Omental fat pad (tissue), 4 donors: ENCODE measurements at places on chromosomes 2 and 18. TPM values are rescaled to one million over a fixed set of nuclear protein-coding genes. Genes with fewer than 3 reads are reported as not detected.

GRCh38 chr2:29073933-29074332 is 390 bp downstream of the PCARE start:
- DNase-seq, result no peak

Gene CAB39
- 110 TPM for total RNA-seq

Gene ANKRD44
- total RNA-seq, result 18.4 TPM

DNA sequence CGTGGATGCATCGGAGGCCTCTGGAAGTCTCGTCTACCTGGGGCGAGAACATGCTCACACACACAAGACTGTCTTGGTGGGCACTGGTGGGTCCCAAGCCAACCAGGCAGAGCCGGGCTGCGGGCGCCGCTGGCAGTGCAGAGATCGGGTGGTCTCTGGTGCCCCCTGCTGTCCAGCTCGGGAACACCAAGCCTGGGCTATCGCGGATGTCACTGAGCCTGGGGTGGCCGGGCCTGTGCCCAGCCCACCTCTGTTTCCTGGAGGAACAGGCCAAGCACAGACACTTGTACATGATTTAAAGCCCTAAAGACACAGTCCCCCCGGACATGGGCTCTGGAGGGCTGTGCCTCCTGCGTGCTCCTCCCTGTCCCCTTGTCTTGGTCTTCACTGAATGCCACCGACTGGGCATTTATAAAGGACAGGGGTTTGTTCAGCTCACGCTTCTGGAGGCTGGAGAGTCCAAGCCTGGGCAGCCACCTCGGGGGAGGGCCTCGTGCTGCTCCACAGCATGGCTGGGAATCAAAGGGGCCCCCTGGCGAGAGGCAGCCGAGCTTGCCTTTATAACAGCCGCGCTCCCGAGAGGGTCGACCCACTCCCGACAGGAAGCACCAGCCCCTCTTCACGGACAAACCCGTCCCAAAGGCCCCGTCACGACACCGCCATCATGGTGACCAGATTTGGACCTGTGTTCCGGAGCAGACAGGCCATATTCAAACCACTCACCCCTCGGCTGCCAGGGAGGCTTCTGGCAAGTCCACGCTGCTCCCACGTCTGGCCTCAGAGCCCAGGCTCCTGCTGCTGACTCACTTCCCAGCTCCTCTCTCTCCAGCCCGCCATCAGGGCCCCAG is 3.6 kb upstream of the OTOS start:
- DNase-seq, result peak; percentile 75

Gene IL36G
- not detected for total RNA-seq

Gene CYP27A1
- total RNA-seq, result 32.3 TPM

DNA sequence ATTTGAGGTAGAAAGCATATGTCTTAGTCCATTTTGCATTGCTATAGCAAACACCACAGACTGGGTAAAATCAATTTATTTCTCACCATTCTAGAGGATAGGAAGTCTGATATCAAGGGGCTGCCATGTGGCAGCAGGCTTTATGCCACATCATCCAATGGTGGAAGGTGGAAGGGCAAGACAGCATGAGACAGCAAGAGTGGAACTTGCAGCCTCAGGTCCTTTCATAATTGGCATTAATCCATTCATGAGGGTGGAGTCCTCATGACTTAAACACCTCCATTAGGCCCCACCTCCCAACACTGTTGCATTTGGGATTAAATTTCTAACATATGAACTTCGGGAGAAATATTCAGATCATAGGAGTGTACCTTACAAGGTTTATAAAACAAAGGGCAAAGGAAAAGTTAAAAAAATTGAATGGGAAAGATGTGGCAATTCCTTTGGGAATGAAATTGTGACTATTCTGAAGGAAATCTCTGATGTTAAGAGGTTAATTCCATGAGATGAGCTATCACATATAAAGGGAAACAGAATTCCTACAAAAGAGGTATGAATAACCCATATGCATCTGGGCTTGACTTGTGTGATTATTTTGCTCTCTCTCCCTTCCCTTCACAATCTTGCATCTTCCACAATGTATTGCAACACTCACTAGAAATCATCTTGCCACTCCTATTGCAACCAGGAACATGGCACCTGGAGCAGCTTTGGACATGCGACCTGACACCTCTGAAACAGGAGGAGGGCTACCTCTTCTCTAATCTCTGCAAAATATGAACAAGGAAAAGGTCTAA is 507.8 kb downstream of the EPHA4 start:
- DNase-seq, result no peak

- no peak for DNase-seq
These were observed 56.7 kb upstream of the ZDBF2 start for GRCh38 chr2:206217743-206218142.

DNA sequence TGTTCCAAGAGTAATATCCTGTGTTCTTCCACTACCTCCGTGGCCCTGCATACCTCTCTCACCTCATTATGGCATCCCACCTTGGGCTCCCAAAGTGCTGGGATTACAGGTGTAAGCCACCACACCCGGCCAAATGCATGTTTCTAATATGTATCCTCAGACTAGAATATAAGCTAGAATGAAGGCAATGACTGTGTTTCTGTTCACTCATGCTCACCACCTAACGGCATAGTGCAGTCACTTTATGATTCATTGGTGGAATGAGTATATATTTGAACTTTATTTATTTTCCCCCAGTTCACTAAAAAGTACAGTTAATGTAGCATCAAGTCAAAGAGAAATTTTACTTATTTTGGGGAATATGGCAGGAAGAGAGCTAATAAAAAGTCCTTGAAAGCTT is 11.3 kb downstream of the PIGN start:
- DNase-seq, result no peak

DNA sequence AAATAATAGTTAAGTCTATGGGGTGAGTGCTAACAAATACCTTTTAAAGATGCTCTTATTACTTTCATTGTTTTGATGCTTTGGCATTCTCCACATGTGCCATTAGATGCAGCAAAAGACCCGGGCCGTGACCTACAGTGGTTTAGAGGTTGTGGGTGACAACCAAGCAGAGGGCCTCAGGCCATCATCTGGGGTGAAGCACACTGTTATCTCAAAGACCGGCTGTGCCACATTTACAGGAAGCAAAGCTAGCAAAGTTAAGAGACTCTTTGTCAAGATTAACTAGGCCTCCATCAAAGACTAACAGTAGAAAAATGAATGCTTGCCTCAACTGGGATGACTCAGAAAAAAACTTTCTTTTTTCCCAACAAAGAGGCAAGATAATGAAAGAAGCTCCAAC is 695.3 kb downstream of the SATB2 start:
- DNase-seq, result no peak

DNA sequence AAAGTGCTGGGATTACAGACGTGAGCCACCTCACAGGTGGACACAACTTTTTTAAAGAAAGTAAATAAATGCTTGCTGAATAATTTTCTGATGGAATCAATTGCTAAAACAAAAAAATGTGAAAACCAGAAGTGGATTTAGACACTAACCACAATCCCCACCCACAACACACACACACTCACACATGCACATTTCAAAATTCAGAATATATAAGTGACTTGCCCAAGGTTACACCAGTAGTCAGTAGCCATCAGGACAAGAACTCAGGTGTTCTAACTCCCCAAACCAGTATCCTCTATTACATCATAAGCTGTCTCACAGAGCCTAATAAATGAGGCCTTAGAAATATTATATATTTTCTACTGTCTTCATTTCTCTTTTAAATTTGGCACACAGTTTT is 1923.6 kb upstream of the PIK3C3 start:
- no peak for DNase-seq

DNA sequence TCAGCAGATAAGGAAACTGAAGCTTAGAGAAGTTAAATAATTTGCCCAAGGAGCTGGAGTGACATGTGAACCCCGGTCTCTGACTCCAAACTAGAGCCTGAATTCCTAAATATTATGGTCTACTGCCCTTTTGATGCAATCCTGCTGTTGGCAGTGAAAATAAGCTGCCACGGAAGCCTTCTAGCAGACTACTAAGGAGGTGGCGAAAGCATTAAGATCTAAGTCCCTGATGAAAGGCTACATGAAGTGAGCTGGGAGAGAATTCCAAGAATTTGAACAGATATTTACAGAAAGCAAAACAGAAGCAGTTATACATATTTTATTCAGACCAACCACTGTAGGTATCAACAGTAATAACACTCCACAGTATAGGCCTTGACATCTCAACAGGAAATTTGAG is 28.1 kb downstream of the TRMT61B start:
- DNase-seq, result no peak

Gene SPR
- 36.7 TPM for total RNA-seq

DNA sequence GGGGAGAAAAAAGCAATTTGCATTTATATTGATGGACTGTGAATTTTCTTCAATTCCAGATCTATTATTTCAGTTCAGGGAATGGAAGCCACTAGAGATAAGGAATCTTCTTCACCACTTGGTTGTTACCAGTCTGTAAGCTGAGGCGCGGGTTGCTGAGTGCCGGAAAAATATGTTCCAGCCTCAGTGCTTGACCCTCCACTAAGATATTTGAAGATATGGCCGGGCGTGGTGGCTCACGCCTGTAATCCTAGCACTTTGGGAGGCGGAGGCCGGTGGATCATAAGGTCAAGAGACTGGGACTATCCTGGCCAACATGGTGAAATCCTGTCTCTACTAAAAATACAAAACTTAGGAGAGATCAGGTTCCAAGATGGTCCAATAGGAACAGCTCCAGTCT is 9.1 kb upstream of the HMSD start:
- no peak for DNase-seq

GRCh38 chr2:232506709-232507108 is 13.5 kb upstream of the PRSS56 start:
- no peak for DNase-seq

- no peak for DNase-seq
These were observed 121.0 kb upstream of the XPO1 start for GRCh38 chr2:61658841-61659780.

Gene PLB1
- 15.4 TPM for total RNA-seq

DNA sequence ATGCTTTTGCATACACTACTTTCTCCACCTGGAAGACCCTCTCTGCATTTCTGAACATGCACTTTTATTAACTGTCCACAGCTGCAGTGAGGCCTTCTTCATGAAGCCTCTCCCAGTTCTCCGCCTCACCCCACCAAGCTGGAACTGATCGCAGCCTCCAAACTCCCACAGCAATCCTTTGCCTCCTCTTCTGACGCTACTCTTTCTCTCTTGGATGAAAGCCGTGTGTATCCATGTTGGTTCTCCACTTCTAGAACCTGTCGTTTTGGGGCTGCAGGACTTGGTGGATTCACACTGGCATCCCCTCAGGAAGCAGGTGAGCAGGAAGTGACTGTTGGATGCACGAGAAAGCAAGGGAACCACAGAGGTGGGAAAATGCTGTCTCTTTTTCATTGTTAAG is 288.6 kb downstream of the MYCN start:
- DNase-seq, result no peak

- no peak for DNase-seq
These were observed 392.7 kb upstream of the FANCL start for GRCh38 chr2:58633613-58634365.

GRCh38 chr2:84290537-84290936 is 168.5 kb downstream of the SUCLG1 start:
- no peak for DNase-seq

GRCh38 chr2:60424233-60424632 is 129.2 kb downstream of the BCL11A start:
- DNase-seq, result no peak

Gene ATP8B1
- 6.3 TPM for total RNA-seq

Gene SCYGR4
- not detected for total RNA-seq

DNA sequence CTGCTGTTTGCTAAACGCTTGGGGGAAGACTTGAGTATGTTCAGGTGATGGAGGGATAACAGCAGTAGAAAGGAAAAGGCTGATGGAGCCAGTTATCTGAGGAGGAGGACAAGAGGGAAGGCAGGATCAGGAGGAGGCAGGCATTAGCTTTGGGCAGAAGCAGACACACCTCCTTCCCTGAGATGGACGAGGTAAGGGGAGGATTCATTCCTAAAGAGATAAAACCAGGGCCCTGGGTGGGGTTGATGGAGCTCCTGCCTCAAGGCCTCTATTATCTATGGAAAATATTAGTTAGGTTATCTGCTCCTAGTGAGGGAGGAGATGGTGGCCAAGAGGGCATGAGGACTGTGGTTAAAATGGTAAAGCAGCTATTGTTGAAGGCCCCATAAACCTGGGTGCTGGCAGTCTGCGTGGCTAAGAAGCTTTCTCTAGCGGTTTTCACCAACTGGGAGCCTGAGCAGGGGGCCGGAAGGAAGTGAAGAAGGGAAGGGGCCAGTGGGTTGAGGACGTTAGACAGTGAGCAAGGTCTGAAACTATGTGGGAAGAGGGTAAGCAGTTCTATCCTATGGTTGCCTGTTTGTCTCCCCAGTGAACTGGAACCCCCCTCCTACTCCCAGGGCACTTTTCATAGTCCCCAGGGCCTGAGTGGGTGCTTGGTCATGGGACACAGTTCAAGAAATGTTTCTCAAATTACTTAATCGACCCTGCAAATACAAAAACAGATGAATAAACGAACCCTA is 56.6 kb upstream of the HK2 start:
- DNase-seq, result no peak

Gene C1QL2
- not detected for total RNA-seq

GRCh38 chr2:44839771-44840502 is 101.6 kb upstream of the SIX3 start:
- no peak for DNase-seq

Gene SGPP2
- 0.63 TPM for total RNA-seq

GRCh38 chr2:67797801-67798540 is 264.8 kb downstream of the C1D start:
- DNase-seq, result no peak

GRCh38 chr2:191366199-191366598 is 121.0 kb downstream of the MYO1B start:
- DNase-seq, result no peak

DNA sequence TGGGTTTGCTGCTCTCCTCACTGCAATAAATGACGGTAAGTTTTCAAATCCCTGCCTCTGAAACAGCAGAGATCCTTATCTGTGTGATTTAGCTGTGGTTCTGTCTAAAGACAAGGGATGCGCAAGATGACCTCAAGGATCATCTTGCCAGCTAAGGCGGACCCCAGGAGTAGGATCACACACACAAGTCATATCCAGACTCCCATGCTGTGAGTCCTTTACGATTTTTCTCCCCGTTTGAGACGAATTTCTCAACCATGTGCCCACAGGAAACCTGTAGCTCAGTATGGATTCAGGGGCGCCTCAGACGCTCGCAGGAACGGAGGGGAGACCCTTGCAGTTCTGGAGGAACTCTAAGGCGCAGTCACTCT is 11.1 kb upstream of the DCTN1 start:
- DNase-seq, result no peak

GRCh38 chr2:145410086-145410485 is 890.2 kb upstream of the ZEB2 start:
- DNase-seq, result no peak

GRCh38 chr2:128736046-128736688 is 417.5 kb upstream of the HS6ST1 start:
- no peak for DNase-seq

Gene SCN9A
- 6.0 TPM for total RNA-seq

DNA sequence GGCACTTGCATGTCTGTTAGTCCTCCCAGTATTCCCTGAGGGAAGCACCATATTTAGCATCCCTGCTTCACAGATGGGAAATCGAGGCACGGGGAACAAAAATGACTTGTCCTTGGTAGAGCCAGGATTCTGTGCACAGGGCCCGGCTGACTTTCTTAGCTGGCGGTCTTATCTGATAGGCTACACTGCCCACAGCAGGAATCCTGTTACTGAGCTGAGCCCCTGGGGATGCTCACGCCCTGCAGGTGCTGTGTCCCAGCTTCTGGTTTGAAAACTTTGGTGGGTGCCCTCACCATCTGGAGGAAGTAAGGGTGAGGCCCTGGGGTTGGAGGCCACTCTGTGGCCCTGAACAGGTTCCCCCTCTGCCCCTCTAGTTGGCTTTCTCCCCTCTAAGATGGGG is 68.4 kb upstream of the MCFD2 start:
- DNase-seq, result no peak
